ENCODE measurements at places on chromosomes 6 and 20.

- no peaks in the 10 kb centered on the region for H3K36me3 ChIP-seq
- H3K27ac ChIP-seq = no peak overlapping the region
- H3K4me1 ChIP-seq = no peaks in the 10 kb centered on the region
- no peak overlapping the region for H3K4me3 ChIP-seq
- H3K27me3 ChIP-seq = no peaks in the 10 kb centered on the region
- no peak for DNase-seq
Observed at GRCh38 chr20:57465943-57466342, 59.0 kb downstream of the CTCFL start.

GRCh38 chr20:822651-823573 is 10.6 kb upstream of the FAM110A start:
- H3K4me3 ChIP-seq = no peak overlapping the region
- no peaks in the 10 kb centered on the region for H3K4me1 ChIP-seq
- DNase-seq = no peak
- H3K27ac ChIP-seq = no peak overlapping the region
- H3K27me3 ChIP-seq = no peaks in the 10 kb centered on the region

DNA sequence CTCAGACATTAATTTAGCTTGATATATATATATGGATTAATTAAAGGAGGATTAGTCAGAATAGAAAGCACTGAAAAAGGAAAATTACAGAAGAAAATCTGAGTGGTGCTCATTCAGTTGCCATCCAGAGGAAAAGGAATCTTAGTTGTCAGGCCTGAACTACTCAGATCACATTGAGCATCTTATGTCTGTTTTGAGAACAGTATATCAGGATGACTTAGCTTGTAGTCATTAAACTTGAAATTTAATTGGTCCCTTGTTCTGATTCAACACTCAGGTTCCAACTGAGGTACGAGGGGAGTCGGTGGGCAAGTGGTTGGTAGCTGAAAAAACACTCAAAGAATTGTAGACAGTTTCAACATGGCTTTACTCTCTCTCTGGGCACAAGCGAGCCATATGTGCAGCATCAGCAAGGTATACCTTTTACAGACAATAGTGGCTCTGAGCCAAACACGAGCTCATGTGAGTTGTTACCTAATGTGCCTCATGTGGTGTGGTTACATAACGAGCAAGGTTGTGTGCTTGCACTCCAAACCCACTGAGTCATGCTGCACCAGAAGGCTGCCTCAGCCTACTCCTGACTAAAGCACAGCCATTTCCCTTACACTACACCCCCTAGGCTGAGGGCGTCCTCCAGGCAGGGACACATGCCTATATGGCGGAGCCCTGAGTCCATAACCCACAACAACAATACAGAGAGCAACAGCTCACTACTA is 73.0 kb upstream of the HMGN3 start:
- H3K36me3 ChIP-seq = no peaks in the 10 kb centered on the region
- no peaks in the 10 kb centered on the region for H3K27me3 ChIP-seq
- no peaks in the 10 kb centered on the region for H3K4me1 ChIP-seq
- no peak overlapping the region for H3K4me3 ChIP-seq
- H3K27ac ChIP-seq = no peak overlapping the region

- no peaks in the 10 kb centered on the region for H3K27me3 ChIP-seq
- H3K27ac ChIP-seq = no peak overlapping the region
- no peaks in the 10 kb centered on the region for H3K36me3 ChIP-seq
- peaks cover 69% of the 10 kb centered on the region for H3K4me1 ChIP-seq
- H3K4me3 ChIP-seq = no peak overlapping the region
- no peak for DNase-seq
Observed at GRCh38 chr6:37845930-37846329, 26.4 kb downstream of the ZFAND3 start.

GRCh38 chr6:27562027-27562410 is 89.1 kb upstream of the ZNF184 start:
- no peaks in the 10 kb centered on the region for H3K36me3 ChIP-seq
- H3K4me3 ChIP-seq = no peak overlapping the region
- H3K27ac ChIP-seq = no peak overlapping the region
- H3K27me3 ChIP-seq = peaks cover 90% of the 10 kb centered on the region
- H3K4me1 ChIP-seq = no peaks in the 10 kb centered on the region
- no peak for DNase-seq

DNA sequence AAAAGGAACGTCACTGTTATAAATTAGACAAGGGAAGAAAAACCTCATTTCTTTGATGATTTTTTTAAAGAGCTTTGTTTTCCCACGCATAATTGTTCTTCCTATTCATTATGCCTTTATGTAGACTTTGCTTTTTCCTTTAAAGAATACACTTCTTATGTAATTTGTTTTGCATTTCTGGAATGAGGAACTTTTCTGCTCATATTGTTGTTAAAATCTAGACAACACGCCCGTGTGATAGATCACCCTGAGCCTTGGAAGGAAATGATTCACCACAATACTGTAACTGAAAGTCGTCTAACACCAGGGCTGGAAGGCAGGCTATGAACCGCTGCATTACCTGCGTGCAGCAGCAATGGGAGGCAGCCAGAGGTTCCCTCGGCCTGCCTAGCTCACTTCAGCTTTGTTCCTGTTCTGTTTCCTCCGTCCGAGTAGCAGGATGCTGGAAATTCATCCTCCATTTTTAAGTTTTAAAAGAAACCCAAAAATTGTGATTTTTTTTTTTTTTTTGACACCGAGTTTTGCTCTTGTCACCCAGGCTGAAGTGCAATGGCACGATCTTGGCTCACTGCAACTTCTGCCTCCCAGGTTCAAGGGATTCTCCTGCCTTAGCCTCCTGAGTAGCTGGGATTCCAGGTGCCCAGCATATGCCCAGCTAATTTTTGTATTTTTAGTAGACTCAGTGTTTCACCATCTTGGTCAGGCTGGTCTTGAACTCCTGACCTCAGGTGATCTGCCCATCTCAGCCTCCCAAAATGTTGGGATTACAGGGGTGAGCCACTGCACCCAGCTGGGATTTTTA is 49.6 kb upstream of the ZNF217 start:
- H3K27ac ChIP-seq = no peak overlapping the region
- no peak for DNase-seq
- no peaks in the 10 kb centered on the region for H3K36me3 ChIP-seq
- H3K4me1 ChIP-seq = no peaks in the 10 kb centered on the region

DNA sequence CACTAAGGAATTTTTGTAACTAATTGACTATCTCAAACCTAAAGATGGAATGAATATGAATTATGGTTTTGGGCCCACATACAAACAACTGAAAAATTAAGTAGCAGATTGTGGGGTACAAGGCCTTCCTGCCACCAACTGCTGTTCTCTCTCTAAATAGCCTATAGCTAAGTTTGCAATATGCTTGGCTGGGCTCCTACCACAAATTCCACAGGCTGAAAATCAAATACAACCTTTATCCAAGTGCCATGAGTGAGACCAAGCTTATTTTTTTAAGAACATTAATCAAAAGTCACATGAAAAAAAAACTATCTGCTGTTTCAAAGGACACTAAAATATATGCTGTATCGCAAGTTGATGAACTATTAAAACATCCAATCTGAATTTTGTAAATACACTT is 52.1 kb downstream of the TENT5A start:
- no peak overlapping the region for H3K27ac ChIP-seq
- no peak for DNase-seq
- H3K4me1 ChIP-seq = peaks cover 22% of the 10 kb centered on the region
- H3K4me3 ChIP-seq = no peak overlapping the region
